T47D (cell line): ENCODE measurements at places on chromosomes 1 and 21.

- DNase-seq: no peak
Measured at GRCh38 chr1:117188170-117188815, 22.4 kb downstream of the VTCN1 start.

DNA sequence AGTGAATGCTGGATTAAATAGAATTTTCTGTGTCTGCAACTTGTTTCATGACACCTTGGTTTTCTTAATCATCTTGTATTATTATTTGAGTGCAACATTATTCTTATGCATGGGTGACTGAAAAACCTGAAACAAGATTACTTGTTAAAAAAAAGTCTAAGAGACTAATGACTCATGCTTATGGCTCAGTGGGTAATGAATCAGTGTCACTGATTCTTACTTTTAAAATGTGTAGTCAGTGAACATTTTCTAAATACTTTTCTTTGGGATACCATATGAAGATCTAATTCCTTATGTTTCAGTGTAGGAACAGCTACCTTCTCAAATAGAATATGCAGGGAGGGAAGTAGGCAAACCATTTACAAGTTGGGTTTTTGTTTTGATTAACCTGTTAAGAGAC is 65.5 kb downstream of the PRKAA2 start:
- DNase-seq: no peak

DNA sequence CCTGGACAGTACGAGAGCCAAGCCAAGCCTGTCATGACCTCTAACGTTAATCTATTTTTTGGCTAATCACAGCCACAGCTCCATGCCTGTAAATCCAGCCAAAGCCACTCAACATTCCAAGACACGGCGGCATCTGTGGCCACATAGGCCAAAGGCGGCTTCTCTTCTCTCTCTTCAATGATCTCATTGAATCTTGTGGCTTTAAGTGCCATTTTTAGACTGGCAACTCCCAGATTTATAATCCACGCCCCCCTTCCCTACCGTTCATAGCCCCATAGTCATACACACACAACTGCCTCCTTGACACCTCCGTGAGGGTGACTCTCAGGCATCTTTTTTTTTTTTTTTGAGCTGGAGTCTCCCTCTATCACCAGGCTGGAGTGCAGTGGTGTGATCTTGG is 5.7 kb upstream of the SELENON start:
- DNase-seq: no peak

GRCh38 chr1:196148367-196148970 is 459.8 kb downstream of the KCNT2 start:
- peak; percentile 9 for DNase-seq

GRCh38 chr1:101217148-101217547 is 19.7 kb upstream of the S1PR1 start:
- no peak for DNase-seq

DNA sequence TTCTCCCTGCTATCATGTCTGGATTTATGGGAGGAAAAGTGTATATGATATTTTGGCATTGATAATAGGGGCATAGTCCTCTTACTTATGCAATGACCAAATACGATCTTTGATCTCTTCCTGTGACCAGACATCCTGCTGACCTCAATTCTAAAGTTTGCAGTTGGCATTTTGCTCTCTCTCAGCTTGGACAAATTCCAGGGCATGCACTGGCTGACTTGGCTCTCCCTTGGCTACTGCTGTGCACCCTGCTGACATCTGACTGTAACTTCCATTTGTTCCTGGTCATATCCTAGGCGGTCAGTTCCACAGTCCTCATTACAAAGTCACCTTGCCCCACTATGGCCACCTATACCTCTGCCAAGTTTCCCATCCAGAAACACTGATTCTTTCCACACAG is 380.7 kb upstream of the NR5A2 start:
- peak; percentile 7 for DNase-seq

- no peak for DNase-seq
Measured at GRCh38 chr1:236066054-236066453, 1.2 kb upstream of the NID1 start.

DNA sequence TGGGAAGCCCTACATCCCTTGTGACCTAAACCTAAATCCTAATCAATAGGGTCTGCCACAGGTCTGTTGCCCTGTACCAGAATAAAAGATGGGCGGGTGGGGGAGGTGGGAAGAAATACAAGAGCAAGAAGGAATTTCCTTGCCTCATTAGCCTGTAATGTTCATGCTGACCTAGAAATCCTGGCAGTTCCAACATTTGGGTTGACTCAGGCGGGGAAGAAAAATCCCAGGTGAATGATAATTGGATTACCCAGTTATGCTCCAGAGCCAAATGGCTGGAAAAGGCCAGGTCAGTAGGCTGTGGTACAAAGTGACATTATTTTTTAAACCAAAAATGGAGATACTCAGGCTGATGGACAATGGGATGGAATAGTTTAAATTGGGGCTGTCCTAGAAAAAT is 27.3 kb upstream of the A3GALT2 start:
- no peak for DNase-seq

- no peak for DNase-seq
Measured at GRCh38 chr1:108016451-108016920, 51.5 kb upstream of the VAV3 start.

DNA sequence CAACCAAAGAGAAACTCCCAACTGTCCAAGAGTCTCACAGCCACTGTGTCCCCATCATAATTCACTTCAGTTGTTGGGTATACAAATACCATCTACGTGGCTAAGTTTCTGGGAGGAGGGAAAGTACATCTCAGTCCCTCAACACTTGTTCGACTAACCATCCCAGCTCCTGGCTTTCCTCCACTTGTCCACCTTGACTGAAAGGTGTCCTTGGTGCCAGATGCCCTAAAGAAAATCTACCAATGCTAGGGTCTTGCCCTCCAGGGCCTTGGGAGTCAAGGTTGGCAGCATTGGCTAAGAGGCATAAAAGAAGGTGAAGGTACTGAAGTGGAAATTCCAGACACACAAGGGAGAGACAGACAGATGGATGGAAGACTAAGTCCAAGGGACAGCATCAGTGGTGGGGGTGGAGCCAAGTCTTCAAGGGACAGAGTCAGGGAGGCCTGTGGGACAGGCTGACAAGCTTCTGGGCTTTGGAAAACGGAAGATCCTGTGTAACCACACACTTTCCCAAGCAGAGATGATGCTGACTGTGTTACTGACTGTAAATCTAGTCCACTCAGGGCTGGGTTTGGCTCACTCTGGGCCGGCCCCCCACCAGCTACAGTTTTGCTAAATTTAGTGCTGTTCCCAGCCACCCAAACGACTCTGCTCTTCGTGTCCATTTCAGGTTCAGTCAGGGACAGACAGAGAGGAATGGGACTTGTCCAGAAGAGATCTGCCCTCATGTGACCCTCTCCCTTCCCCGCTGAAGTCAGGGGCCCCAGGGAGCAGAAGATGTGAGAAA is 60.1 kb downstream of the CD34 start:
- no peak for DNase-seq

DNA sequence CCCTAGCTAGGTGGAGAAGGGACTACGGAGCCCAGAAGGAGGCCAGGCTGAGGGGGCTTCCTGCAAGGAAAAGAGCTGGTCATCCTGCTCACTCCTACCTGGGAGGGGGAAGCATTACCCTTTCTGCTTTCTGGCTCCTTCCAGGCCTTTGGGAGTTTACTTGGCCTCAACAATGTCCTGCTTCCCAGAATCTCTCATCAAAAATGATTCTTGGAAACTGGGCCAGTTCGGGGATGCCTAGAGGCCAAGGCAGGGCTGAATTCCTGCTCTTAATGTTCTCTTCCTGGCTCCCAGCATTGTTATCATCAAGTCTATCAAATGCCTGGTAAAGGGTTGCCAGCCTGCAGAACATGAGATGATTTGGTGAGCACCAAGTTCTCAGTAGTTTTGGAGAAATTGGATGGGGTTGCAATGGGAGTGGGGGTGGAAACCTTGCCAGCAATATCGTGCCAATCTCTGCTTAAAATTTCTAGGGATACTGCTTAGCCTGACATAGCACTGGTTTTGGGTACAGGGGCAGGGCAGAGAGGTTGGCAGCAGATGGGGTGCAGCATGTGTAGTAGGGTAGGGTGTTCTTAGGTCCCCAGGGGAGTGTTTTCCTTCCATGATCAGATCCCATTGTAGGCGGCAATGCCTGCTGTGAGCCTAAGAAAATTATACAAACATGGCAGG is 7.7 kb upstream of the PAFAH2 start:
- DNase-seq: no peak

GRCh38 chr1:8032366-8032910 is 6.3 kb upstream of the ERRFI1 start:
- no peak for DNase-seq

DNA sequence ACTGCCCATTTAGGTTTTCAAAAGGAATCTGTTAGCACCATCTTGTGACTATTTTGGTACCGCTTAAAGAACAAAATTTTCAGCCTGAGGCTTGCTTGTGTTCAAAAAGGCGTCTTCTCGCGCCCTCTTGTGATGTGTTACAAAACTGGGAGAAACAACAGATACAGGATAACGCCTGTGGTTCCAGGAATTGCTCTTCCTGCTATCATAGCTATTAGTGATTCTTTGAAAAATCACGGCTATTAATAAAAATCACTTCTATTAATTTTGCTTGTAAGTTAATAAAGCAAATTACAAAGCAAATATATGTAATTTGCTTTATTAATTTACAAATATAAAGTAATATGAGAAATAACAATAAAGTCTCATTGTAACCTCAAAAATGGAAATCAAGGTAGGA is 82.2 kb upstream of the ABCD3 start:
- peak; percentile 91 for DNase-seq

DNA sequence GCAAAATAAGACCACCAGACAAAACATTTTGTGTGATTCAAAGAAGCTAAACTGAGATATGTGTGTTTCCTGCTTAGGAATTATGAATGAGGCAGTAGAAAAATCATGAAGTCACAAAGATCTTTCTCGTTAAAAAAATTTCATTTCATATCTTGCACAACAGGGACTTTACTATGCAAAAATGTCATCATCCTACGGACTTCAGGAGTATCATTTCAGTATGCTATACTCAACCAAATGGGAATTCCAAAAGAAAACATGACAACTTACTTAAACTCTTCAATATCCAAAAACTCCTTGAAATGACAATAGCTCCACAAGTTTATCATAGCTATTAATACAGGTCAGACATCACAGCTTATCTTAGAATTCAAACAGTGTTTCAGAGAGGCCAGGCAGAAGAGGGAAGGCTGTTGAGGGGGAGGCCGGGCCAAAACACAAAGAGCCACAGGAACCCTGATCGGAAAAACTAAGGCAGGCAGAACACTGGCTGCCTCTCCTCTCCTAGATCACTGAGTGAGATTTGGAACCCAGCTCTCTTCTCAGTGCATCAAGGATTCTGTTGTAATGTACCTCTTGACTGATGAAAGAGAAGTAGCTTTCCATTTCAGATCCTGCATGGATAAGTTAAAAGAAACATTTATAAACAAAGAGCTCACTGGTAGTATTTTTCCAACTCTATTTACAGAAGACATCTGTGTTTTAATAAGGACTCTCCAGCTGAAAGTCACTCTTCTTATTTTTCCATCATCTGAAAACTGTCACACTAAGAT is 66.9 kb downstream of the TESK2 start:
- no peak for DNase-seq
